ENCODE measurements at places on chromosomes 1 and 21.

GRCh38 chr1:206715120-206715519 is 30.4 kb downstream of the MAPKAPK2 start:
- DNase-seq: no peak

GRCh38 chr1:243465081-243465480 is 209.2 kb downstream of the SDCCAG8 start:
- DNase-seq: no peak

GRCh38 chr1:51955797-51956527 is 34.5 kb downstream of the RAB3B start:
- no peak for DNase-seq

DNA sequence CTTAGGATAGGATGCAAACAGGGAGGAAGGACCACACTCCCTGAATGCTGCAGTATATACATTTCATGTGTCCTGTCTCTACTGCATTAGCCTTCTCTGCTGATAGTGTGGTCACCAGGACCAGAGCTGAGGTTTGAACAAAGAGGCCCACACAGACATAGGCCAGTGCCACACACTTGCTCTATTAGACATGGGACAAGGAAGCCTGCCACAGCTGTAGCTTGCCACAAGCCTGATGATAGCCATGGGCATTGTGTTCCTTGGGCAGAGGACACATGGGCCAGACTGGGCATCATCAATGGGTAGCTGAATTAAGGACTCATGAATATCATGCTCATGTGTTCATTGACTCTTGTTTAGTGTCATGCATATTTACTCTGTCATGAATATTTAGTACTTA is 10.4 kb downstream of the CAMSAP2 start:
- DNase-seq: no peak

GRCh38 chr21:15007716-15008296 is 57.0 kb downstream of the NRIP1 start:
- DNase-seq: no peak

DNA sequence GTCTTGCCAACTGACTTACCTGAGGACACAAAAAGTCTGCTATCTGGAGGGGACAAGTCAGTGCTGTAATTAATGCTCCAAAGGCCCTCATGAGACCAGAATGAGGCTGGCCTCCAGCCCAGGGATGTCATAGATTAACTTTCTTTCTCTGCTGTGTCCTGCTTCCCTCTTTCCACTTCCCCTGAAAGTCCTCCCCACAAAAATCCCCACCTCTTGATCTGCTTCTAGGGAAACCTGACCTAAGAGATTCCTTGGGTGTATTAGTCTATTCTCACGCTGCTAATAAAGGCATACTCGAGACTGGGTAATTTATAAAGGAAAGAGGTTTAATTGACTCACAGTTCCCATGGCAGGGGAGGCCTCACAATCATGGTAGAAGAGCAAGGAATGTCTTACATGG is 39.2 kb downstream of the RUNX3 start:
- DNase-seq: no peak

GRCh38 chr1:227318016-227318852 is at the start of gene CDC42BPA:
TSS of gene CDC42BPA (minus strand) at chr1:227318492. CDS start at chr1:227317182, 1,310 bp downstream.
- DNase-seq: peak; percentile 5

DNA sequence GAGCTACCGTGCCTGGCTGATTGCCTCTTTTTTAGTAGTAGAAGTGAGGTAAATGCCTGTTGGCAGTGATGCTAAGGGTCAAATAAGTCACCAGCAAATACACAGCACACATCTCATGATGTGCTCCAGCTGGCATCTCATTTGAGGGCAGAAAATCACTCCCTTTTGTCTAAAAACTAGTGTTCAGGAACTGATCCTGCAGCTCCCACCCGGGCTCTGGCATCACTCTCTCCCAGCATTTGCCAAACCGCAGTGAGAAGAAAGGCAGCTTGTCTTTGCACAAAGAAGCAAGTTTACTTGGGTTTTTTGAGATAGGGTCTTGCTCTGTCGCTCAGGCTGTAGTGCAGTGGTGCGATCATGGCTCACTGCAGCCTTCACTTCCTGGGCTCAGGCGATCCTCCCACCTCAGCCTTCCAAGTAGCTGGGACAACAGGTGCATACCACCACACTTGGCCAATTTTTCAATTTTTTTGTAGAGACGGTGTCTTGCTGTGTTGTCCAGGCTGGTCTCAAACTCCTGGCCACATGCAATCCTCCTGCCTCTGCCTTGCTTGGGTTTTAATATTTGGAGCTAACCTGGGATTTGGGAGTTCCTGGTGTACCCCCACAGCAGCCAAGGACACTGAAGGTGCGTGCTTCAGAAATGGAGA is 4.1 kb downstream of the RBP7 start:
- no peak for DNase-seq

DNA sequence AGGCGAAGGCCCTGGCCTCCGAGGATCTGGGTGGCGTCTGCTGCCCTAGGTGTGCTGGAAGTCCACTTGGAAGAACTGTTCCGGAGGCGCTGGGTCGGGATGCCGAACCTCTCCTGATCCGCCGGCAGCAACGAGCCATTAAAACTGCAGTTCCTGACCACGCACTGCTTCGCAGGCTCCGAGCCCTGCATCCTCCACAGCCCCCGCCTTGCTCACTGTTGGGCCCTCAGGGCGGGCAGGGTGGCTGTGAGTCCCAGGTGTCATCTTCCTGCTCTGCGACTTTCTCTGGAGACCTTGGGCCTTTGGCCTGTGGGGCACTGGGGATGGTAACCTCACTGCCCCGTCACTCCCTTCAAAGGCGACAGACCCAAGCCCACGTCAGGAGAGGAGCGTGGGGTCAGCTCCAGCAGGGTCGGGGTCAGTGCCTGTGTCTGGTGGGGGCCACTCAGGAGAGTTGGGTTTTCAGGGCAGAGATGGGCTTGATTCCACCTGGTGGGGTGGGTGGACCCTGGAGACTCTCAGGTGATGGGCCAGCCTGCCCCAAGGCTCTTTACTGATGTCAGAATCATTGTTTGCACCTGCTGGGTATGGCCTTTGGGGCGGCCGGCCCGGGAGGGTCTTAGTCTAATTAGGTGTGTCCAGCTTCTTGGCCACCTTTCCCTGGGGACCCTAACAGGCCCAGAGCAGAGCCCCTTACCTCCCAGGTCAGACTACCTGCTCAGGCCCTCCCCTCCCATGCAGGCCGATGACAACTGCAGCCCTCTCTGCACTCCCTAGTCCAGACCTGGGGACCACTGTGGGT is 3.1 kb downstream of the PRXL2B start:
- DNase-seq: no peak

GRCh38 chr1:118948846-118949245 is 39.3 kb downstream of the TBX15 start:
- DNase-seq: no peak

GRCh38 chr1:229874136-229874535 is 192.9 kb upstream of the GALNT2 start:
- DNase-seq: no peak

DNA sequence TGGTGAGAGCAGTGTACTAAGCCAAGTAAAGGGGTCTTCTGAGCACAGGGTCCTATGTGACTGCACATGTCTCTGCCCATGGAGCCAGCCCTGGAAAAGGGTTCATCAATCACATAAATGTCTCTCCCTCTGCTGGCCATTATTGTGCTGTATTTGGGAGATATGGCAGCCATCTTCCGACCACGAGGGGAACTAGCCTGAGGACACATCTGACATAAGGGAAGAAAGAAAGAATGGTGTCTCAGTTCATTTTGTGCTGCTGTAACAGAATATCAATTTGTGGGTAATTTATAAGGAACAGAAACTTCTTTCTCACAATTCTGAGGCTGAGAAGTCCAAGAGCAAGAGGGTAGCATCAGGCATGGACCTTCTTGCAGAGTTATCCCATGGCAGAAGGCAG is 55.1 kb upstream of the GJA5 start:
- no peak for DNase-seq

- no peak for DNase-seq
Observed at GRCh38 chr1:207888652-207889051, 22.3 kb downstream of the CD34 start.

GRCh38 chr1:154448331-154448811 is 43.2 kb downstream of the IL6R start:
- DNase-seq: no peak

All from T-helper 9 cell (primary cell).